ENCODE measurements at places on chromosomes 2 and 18. TPM values are rescaled to one million over a fixed set of nuclear protein-coding genes. Genes with fewer than 3 reads are reported as not detected.

DNA sequence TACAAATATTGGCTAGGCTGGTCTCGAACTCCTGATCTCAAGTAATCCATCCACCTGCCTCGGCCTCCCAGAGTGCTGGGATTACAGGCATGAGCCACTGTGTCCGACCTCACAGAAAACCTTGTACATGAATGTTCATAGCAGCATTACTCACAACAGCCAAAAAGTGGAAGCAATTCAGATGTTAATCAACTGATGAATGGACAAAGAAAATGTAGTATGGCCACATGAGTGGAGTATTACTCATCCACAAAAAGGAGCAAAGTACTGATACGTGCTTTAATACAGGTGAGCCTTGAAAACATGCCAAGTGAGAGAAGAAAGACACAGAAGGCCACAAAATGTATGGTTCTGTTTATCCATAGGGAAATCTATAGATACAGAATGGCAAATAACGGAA, 20.6 kb downstream of the CEP192 start:
- no peak overlapping the region for H3K27ac ChIP-seq
- DNase-seq = no peak
- no peaks in the 10 kb centered on the region for H3K27me3 ChIP-seq
- no peak overlapping the region for H3K4me3 ChIP-seq
- no peaks in the 10 kb centered on the region for H3K4me1 ChIP-seq

The DLX1 gene
- total RNA-seq = 25.2 TPM

DNA sequence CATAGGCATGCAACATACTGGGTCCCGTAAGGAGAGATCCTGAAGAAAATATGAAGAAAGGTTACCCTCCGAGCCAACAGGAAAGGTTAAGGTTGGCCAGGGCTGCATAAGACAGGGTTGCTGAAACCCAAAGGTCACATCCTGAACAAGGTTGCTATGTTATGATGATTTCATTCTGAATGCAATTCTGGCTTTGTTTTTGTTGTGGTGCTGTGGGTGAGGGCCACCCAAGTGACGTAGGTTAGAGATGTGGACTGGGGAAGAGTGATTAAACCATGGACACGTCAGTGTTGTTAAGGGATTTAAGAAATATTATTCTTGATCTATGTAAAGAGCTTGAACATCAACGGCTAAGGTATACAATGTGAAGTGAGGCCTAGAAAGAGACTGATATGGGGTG, 60.0 kb downstream of the ZEB2 start:
- peaks cover 72% of the 10 kb centered on the region for H3K4me1 ChIP-seq
- no peaks in the 10 kb centered on the region for H3K27me3 ChIP-seq
- H3K36me3 ChIP-seq = peaks cover 3% of the 10 kb centered on the region

GRCh38 chr2:6832596-6833299, 33.0 kb downstream of the CMPK2 start:
- H3K4me3 ChIP-seq = no peak overlapping the region
- H3K36me3 ChIP-seq = no peaks in the 10 kb centered on the region
- H3K27me3 ChIP-seq = no peaks in the 10 kb centered on the region
- H3K4me1 ChIP-seq = peaks cover 5% of the 10 kb centered on the region
- DNase-seq = no peak

The ANKRD44 gene
- total RNA-seq = 16.6 TPM

GRCh38 chr2:195575879-195576401, 81.1 kb upstream of the SLC39A10 start:
- H3K4me1 ChIP-seq = peaks cover 21% of the 10 kb centered on the region
- DNase-seq = no peak
- no peaks in the 10 kb centered on the region for H3K36me3 ChIP-seq

DNA sequence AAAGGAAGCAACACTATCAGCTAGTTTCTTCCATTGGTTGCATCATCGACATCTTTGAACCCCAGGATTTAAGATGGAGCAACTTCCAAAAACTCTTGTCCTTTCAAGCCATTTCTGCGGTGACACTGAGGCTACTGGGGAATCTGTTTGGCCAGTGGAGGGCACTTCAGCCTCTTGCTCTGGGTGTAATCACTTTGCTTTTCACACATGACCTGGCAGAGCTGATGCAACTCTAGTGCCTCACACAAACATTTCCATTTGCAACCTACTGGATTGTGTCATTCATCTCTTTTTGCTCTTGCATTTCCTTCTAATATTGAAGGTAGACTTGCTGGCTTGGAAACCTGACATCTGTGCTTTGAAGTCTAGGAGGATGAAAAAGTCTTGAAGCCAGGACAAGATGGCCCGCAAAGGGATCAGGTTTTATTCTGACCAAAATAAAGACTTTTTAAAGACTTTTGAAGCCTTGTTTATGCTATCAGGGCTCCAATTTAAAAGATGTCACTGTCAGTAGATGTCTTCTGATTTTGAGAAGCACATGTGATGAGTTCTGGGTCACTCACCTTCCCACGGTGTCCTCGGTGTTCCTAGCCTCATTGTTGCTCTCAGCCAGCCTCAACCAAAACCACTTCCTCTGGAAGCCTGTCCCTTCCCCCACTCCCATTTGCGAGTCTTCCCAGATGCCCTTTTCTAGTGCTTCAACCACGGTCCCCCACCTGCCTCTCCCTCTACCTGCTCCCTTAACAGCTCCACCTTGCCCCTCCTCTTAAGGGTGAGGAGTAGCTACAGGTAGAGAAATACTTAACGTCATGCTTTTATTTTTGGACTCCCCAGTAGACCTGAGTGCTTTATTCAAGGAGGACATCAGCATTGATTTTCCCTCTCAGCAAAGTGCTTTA, 69.7 kb upstream of the KCNE4 start:
- peak; percentile 73 for DNase-seq
- peaks cover 39% of the 10 kb centered on the region for H3K4me1 ChIP-seq
- H3K27ac ChIP-seq = peak overlapping the region; percentile 85

The DNAH7 gene
- total RNA-seq = 1.0 TPM

DNA sequence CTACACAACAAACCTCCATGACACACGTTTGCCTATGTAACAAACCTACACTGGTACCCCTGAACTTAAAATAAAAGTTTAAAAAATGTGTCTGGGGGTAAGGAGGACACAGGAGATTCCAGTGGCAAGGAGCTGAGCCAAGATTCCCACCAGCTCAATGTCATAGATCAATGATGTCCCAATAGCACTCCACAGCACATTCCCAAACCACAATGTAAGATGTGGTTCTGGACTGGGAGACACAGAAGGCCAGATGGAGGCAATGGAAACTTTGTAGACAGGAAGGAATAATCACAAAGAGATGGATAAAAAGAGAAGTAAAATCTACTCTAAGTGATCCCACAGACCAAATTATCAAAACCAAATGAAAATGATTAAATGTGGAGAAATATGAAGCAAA, 312.4 kb upstream of the SOX11 start:
- H3K4me1 ChIP-seq = no peaks in the 10 kb centered on the region
- H3K4me3 ChIP-seq = no peak overlapping the region
- peaks cover 2% of the 10 kb centered on the region for H3K27me3 ChIP-seq
- no peaks in the 10 kb centered on the region for H3K36me3 ChIP-seq
- DNase-seq = no peak

Data from osteocyte (in vitro differentiated cells).